ENCODE measurements at places on chromosomes 5 and 9.

DNA sequence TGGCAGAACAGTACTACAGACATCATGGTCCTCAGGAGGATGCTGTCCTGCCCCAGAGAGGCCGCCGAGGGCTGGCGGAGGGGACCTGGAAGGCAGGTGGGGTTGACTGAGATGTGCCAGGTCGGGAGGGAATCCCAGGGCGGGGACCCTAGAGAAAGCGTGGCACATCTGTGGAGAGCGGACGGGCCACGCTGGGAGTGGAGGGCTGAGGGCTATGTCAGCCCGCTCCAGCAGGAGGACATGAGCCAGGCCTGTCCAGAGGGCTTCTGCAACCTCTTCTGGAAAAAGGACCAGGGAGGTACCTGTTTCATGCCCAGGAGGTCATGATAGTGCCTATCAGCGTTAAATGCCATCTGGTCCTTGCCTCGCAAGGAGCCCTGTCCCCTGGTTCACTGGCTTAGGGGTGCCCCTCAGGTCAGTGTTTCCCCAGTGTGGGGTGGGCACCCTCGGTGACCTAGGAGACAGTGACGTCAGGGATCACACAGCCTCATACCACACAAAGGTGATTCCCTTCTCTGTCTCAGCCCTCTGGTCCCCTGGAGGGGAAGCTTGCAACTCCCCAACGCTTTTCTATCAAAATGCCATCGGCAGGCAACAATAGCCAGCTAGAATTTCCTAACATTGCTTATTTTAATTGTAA is 103.6 kb upstream of the IER5L start:
- no peak for DNase-seq

DNA sequence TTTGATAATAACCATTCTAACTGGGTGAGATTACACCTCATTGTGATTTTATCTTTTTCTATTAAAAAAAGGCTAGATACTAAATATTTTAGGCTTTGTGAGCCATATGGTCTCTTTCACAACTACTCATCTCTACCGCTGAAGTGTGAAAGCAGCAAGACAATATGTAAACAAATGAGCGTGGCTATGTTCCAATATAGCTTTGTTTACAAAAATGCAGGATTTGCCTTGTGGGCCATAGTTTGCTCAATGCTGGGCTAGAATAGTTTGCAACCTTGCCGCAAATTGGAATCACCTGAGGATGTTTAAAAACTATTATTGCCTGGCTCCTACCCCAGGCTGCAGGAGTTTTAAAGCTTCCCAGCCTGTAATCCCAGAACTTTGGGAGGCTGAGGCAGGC is 10.2 kb upstream of the GPR150 start:
- no peak for DNase-seq

GRCh38 chr5:35803191-35803651 is 53.5 kb upstream of the IL7R start:
- DNase-seq, result no peak

DNA sequence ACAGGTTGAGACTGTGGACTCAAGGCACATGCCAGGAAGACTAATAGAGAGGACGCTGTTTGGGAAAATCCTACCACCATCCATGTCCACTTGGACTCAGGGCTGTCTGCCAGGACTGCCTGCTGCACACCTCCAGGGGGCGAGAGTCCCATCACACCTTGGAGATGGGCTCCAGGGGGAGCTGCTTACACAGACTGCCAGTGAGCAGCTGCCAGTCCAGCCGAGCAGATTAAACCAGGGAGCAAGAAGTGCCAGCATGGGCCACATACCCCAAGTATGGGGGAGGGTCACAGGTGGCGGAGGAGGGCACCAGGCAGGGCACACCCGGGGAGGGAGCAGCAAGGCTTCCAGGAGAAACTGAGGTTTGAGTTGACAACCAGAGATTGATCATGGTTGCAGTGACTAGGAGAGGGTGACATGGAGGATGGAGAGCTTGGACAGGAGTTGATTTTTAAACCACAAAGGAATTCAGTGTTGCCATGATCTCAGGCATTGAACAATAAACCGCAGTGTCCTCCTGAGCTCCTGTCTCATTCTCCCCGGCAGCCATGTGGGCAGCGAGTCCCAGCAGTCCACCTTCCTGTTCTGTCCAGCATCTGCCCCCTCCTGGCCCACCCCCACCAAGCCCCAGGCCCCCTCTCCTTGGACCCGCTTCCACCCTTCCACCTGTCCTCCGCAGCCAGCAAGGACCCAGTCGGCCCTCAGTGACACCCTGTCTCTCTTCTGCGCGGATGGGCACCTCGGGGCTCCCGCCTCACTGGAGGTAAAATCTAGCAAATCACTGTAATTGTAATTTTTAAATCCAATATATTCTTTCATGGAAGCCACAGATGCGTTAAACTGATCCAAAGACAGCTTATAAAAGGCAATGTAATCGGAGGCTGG is 3.1 kb upstream of the VAV2 start:
- no peak for DNase-seq

DNA sequence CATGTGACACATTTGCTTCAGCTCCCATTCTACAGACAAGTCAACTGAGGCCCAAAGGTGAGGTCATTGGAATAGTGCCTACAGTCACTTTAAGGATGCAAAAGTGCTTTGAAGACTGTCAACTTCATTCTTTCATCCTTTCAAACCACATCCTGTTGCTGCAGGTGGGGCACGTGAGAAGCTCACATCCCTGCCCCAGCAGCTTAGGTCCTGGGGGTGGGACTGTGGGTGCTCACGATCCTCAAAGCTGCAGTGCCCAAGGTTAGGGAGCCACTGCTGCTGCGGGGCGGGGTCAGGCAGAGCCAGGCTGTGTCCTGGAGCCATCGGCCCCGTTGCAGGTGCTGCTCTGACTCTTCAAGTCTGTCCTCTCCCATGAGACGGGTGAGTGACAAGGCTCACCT is 57.9 kb upstream of the IER5L start:
- DNase-seq, result no peak

- DNase-seq, result peak; percentile 98
These were observed 246.9 kb upstream of the GAS1 start for GRCh38 chr9:87193925-87194868.

- DNase-seq, result no peak
These were observed 12.6 kb downstream of the ANKDD1B start for GRCh38 chr5:75623846-75624245.

- DNase-seq, result no peak
These were observed 47.6 kb downstream of the ACO1 start for GRCh38 chr9:32431940-32432555.

DNA sequence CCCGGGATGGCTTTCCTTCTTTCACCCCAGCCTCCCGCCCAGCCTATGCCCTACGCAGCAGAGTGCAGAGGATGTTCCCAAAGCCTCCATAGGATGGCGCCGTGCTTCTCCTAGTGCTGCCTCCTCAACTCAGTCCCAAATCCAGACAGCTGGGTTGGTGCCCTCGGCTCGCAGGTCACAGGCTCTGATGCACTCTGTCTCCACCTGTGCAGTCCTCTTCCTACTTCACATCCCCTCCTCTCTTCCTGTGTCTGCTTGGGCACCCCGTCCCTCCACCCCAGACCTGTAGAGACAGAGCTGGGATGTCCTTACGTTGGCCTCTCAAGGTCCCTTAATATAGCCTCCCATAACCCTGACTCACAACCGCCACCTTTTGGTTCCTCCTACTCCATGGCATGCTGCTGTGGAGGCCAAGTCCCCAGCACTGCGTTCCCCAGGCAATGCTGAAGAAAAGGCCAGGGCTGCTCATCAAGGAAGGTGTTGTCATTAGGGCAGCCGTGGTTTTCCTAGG is 314.4 kb downstream of the GADD45G start:
- no peak for DNase-seq

DNA sequence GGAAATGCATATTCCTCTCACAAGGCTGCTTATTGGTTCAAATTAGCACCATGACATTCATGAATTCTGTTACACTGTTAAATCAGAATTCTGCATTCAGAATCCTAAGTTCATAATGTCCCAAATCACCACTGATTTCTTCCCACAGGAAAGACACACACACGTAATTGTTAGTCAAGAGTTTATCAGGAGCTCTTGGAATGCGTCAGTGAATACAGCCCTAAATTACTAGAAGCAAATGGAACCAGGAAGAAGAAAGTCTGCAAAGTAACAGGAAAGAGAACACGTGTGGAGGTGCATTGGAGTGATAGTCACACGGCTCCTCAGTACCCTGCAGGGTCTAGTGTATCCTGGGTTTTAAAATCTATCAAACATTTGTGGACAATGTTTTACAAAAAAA is 110.2 kb downstream of the ANXA2R start:
- DNase-seq, result no peak

DNA sequence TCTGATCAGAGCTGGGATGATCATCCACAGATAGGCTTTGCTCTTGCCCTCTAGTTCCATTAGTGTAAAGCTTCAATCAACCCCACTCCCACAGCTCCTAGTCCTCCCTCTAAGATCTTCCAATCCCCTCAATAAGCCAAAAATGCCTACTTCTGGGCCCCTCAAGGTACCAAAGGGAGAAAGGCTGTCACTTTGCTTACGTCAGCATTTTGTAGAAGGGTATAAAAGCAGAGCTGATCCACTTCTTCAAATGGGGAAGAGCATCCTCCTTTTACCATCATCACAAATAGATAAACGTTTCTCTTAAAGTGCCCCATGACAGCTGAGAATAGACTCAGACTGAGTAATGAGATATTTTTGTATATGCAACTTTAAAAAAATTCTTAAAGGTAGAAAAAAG is 13.1 kb upstream of the ADGRV1 start:
- DNase-seq, result no peak

GRCh38 chr5:181207214-181207959 is 2.4 kb upstream of the TRIM7 start:
- no peak for DNase-seq

- no peak for DNase-seq
These were observed 49.0 kb downstream of the PPARGC1B start for GRCh38 chr5:149779124-149779465.

GRCh38 chr5:72556351-72557166 is 49.3 kb upstream of the ZNF366 start:
- peak; percentile 18 for DNase-seq

DNA sequence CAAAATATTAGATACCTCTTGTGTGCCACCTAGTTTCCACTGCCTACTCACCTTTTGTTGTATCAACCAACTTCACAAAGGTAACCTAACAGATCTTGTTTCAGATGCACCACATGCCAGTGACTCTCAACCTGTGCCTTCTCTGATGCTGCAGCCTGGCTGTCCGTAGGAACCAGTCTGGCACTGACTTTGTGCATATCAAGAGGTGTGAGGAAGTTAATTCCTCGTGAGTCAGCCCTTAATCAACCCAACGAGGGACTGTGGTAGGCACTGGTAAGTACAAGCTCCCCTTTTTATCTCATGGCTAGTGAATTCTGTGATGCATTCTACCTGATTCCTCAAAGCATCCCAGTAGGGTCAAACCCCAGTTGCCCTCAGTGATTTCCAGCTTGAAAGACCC is 215.4 kb upstream of the CTNND2 start:
- no peak for DNase-seq

GRCh38 chr5:90097082-90097477 is 312.5 kb downstream of the CETN3 start:
- DNase-seq, result no peak

GRCh38 chr9:101702257-101702656 is 36.2 kb downstream of the GRIN3A start:
- no peak for DNase-seq

- no peak for DNase-seq
These were observed 18.7 kb downstream of the ANXA1 start for GRCh38 chr9:73170185-73170957.

- DNase-seq, result no peak
These were observed 144.6 kb upstream of the RPS23 start for GRCh38 chr5:82422751-82423181.

DNA sequence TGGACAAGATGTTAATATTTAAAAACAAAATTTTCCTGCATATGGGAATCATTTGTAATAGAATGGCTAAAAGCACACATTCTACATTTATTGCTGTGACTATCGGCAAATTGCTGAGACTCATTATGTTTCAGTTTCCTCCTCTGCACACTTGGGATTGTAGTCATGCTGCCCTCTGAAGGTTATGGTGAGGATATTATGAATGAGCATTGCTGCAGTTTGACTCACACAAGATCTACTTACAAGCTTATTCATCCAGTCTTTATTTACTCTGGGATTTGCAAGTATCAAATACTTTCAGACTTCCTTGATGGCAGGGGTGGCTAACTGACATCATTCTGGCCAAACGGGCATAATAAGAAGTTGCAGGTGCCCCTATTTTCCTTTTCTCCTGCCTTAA is 9.5 kb upstream of the NFIL3 start:
- peak; percentile 74 for DNase-seq

DNA sequence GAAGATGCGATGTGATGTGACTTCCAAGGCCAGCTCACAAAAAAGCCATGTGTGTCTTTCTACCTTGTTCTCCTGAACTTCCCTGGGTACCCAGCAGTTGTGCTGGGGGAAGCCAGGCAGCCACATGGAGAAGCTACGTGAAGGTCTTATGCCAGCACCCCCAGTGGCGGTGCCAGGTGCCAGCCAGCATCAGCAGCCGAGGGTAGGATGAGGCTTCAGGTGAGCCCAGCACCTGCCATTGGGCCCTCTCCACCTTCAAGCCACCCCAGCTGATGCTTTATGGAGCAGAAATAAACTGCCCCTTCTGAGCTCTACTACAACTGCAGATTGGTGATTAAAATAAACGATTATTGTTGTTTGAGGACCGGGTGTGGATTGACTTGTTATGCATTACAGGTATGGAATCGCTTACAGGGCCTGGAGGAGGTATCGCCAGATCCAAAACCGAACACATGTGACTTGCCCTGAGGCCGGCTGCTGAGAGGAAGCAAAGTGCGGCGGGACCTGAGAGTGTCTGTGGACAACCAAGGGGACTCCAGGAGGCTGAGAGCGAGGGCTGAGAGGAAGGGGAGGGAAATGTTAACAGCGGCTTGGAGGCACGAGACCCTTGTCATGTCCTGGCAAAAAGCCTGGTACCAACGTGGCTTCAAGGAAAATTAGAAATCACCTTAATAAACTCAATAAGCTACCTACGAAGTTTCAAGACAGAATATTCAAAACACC is 36.0 kb upstream of the OLFM1 start:
- no peak for DNase-seq

DNA sequence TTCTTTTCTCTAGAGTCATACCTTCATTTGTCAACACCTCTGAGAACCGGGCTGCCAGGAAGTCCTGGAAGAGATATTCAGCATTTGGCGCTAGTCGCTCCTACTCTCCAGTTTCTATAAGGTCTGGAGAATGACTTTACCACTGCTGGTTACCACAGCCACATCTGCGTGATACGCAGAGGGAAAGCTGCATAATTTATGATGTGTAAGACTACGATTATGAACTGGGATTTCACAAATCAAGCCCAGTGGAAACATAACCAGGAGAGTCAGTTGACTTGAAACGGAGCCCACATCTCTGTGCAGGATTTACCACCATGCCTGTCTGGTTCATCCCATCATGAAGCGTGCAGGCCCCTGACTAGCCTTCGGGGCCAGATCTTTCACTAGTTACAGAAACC is 72.6 kb downstream of the FGF1 start:
- DNase-seq, result no peak

- DNase-seq, result peak; percentile 84
These were observed 59.0 kb upstream of the KLF4 start for GRCh38 chr9:107548298-107549142.

DNA sequence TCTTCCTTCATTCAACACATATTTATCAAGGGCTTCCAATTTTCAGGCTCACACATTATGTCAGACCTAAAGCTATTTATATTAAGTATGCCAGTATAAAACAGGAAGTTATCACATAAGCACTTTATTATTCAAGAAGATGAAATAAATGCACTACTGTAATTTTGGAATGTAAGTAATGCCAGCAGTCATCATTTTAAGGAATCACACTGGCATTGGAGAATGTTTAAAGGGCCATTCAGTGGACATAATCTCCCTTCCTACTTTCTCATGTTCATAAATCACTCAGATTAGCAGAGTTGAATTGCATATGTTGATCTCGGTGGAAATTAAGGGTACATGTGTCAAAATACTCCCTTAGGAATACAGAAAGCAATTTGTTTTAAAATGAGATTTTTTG is 164.4 kb downstream of the GIN1 start:
- no peak for DNase-seq
